ENCODE measurements at places on chromosomes 1 and 21.

- DNase-seq, result no peak
These were observed 83.2 kb upstream of the RGS4 start for GRCh38 chr1:162985816-162986435.

- DNase-seq, result no peak
These were observed 9.0 kb downstream of the CFAP298 start for GRCh38 chr21:32603131-32603530.

DNA sequence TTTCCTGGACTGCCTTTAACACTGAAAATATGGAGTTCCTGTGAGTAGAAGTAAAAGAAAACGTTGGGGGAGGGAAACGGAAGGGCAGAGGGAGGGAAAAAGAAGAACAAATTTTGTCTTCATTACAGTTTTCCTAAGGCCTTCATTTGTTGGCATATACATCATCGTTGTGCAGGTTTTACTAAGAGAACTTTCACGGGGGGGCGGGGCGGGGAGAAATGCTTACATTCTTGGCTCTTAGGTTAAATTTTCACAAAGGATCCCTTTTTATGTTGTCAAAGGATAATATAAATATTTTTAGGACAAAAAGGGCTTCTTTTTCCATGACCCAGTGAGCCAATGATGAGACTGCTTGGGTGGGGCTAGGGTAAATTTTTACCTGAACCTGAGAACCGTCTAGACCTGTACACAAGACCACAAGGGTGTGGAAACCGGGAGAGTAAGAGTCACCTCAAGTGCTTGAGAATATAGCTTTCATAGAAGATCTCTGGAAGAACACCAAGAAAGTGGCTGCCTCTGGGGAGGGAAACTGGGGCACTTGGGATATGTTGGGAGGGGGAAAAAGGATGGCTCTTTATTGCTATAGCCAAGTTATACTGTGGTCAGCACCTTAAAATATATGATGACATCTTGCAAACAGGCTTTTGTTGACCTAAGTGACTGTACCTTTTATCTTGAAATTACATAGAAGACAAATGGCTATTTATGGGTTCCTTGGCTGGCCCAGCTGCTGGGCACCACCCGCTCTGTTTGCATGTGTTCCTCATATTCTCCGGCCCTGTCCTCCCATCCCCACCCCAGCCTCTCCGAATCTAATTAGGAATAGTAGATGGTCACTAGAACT lies 2.0 kb upstream of the UTP25 start:
- no peak for DNase-seq

DNA sequence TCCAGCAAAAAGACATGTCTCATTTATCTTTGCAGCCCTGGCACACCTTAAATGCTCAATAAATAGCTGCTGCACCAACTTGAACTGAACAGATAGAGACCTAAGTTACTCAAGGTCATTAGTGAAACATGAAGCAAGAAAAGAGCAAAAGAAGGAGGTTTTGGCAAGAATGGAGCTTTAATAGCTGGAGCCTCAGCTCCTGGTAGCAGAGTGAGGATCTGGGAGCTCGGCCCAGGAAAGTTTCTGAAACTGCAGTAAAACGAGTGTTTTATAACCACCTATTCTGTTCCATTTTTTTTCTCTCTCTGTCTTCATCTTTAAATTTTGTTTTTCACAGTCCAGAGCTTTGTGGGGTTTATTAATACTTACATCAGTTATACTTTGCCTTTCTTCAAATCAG lies 207.5 kb downstream of the SETD4 start:
- DNase-seq, result no peak

DNA sequence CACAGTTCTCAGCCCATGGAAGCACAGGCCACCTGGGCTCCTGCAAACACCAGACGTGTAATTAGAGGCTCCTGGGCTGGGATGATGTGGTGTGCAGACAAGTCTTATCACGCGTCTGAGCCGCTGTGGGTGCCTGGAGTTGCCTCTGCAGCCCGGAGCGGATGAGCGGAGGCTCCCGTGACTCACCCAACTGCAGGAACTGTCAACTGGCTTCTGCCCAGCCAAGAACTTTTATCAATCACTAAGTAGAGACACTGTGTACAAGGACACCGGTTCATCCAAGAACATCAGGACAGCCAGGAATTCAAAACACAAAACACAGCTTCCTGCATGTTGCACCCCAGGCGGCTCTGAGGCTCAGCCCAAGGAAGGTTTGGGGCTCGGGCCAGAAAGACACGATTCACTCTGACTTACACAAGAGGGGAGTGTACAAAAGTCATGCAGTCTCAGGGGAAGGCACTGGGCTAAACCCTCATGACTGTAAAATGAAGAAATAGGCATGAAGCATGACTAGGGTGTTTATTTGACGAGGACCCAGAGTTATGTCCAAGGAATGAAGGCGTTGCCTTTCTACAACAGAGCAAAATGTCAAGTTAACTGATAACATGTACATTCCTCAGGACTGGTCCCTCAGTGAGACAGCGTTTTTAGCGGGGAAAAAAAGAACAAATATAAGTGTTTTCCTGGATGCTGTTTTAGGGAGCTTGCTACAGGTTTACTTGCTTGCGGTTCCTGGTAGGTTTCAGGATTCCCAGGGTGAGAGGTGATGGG lies 21.1 kb downstream of the ERRFI1 start:
- peak; percentile 70 for DNase-seq

DNA sequence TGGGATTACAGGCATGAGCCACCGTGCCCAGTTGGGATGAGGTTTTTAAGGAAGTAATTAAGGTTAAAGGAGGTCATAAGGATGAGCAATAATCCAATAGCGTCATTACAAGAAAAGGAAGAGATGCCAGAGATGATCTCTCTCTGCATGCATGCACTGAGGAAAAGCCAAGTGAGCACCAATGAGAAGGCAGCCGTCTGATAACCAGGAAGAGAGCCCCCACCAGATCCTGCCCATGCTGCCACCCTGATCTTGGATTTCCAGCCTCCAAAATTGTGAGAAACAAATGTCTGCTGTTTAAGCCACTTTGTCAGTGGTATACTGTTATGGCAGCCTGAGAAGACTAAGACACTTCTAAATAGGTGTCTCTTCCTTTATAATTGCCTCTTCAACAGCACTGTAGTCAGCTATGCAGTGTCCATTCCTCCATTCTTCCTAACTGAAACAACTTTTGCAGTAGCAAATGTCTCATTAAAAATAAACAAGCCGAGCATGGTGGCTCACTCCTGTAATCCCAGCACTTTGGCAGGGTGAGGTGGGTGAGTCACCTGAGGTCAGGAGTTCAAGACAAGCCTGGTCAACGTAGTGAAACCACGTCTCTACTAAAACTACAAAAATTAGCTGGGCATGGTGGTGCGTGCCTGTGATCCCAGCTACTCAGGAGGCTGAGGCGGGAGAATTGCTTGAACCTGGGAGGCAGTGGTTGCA lies 216.2 kb upstream of the RUNX1 start:
- DNase-seq, result no peak
